ENCODE measurements at places on chromosomes 1 and 21.

DNA sequence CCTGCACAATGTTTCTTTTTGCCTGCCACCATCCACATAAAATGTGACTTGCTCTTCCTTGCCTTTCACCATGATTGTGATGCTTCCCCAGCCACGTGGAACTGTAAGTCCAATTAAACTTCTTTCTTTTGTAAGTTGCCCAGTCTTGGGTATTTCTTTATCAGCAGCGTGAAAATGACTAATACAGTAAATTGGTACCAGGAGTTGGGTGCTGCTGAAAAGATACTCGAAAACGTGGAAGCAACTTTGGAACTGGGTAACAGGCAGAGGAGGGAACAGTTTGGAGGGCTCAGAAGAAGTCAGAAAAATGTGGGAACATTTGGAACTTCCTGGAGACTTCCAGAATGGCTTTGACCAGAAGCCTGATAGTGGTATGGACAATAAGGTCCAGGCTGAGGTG lies 425.3 kb downstream of the GPATCH2 start:
- DNase-seq = no peak

DNA sequence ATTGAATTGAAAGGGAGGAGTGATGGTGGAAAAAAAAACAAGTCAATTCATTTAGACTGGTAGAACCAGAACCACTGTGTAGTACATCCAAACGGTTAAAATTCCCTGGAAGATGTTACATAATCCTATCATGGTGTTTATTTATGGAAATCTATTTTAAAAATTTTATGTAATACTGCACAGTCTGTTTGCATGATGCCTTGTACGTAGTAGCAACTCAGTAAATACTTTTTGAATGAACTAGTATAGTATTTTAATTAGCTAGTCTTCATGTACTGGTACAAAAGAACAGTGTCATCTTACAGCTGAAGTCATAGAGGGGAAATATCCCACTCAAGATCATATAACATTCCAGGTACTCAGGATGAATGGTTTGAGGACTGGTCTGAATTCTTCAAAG lies 27.0 kb upstream of the IER5 start:
- no peak for DNase-seq

DNA sequence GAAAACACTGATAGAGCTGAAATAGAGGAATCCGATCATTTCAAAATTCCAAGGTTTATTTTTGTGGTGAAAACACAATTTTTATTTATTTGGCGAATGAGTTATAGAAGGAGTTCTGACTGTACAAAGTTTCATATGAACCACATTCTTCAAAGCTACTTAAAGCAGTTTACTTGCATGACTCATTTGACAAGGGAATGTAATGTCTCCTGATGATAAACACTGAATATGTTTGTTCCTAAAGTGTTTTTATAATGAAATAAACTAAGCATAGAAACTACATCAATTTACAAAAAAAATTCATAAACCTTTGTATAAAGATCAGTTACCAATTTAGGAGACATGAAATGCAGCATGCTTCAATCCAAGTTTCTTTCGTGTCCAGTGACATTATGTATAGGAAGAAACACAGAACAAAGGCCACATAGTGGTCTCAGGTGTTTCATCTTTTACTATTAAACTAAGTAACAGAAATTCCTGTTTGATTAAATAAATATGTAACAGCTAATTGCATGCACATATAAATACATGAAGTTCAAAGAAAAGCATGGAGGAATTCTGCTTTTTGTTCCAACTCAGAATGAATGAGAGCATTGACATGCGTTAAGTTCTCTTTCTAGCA lies 2.5 kb downstream of the PRKACB start:
- DNase-seq = no peak

- DNase-seq = no peak
Measured at GRCh38 chr1:72969461-72969860, 687.1 kb upstream of the NEGR1 start.

DNA sequence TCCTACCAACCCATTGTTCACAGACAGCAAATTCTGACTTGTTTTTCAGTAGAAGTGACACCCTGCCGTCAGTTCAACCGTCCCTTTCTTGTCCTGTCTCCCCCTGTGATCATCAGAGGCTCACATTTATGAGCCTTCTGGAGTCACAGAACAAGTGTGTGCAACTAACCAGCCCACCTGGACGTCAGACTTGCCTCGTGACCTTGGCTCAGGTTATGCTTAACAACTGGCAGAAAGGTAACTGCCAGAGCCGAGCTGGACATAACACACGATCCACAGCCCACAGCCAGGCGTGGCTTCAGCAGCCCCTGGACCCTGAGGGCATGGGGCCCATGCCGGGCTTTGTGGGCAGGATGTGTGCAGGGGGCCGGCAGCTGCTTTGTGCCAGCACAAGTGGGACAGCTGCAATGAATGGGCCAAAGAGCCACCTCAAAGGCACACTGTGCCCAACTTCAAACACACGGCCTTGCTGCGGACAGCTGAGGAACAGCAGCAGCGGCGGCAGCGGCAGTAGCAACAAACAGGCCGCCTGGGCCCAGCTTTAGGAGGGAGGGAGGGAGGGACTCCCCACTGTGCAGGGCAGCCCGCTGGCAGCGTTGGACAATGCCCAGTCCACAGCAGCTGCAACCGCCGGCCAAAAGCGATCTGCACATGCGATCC lies 103.9 kb downstream of the ZBTB18 start:
- no peak for DNase-seq

GRCh38 chr1:53196017-53196484 lies 573 bp upstream of the CPT2 start:
- DNase-seq = no peak

GRCh38 chr1:89546082-89546889 lies 21.7 kb downstream of the LRRC8B start:
- no peak for DNase-seq

- no peak for DNase-seq
Measured at GRCh38 chr21:25640202-25640942, 1.3 kb downstream of the JAM2 start.

- no peak for DNase-seq
Measured at GRCh38 chr1:161994175-161994668, 29.4 kb downstream of the OLFML2B start.

DNA sequence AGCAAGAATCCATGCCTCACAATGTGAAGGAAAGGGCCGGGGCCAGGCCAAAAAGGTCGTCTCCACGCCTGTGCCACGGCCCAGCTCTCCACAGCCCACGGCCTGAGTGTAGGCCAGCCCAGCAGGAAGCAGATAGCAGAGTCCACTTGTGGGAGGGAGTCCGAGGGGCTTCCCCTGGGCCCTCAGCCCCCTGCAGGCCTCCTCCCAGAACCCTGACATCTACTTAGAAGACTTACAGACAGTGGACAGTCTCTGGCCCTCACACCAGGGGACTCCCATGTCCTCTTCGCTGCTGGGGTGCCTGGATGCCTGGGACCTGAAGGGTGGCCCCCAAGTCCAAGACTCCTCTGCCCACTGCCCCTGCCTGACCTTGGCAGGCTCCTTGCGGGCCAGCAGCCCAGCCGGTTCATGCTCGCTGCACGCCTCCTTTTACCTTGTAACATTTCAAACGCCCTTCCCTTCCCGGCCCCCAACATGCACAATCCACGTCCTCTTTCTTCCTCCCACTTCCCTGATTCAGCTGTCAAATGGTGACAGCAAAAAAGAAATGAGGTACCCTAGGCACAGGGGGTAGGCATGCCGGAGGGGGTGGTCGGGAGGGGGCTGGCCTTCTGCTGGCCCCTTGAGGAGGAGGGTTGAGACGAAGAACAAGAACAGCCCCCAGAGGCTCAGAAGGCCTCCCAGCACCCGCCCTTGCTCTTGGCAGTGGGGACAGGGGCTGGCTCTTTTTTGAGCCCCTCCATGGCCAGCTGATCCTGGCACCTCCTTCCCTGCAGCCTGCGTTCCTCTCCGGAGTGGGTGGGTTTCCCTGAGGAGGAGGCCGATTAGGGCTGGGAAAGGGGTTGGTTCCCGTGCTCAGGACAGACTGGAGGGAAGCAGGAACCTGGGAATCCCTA lies 997 bp upstream of the PTPN7 start:
- no peak for DNase-seq

DNA sequence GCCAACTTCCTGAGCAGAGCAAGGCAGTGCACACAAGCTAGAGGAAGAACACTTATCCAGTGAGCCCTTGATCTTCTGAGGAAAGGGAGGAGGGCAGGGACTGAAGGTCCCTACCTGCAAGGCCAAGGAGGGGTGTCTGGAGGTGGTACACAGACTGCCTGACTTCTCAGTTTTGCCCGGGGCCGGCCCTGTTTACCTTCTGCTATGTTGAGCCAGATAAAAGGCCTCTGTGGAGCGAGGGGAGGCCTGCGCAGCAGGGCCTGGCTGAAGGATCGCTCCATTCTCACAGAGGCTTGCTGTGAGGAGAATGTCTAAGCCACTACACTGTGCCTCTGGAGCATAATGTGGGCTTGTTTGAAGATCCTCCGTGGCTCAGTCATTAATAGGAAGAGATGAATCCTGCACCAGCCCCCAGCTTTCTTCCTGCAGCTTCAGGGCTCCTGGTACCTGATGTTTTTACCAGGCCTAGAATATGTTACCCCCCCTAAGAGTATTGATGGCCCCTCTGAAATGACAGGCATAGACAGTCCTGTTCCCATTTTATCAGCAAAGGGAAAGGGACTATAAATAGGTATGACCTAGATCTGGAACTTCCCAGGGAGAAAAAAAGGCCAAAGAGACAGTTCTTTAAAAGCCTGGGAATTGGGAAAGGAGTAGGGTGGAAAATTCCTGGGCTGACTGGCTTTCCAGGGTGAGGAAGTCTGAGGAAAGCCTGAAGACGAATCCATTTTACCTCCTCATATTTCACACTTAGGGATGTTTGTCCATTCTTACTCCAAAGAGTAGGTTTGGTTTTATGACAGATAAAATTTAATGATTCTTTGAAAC lies 4.7 kb downstream of the POGK start:
- DNase-seq = no peak

GRCh38 chr1:182795563-182796228 lies 6.1 kb downstream of the NPL start:
- DNase-seq = no peak

DNA sequence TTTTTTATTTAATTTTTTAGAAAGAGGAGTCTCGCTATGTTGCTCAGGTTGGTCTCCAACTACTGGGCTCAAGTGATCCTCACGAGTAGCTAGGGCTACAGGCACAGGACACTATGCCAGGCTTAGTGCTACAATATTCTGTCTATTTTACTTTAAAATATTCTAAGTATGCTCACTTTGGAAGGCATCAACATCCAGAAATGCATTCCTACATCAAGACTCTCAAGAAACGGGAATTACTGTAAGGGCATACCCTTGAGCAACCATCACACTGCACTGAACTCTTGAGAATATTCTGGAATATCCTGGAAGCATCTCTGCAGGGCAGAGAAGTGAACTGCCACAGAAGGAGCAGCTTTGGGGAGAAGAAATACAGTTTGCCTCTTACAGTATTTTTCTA lies 565 bp upstream of the DMRTB1 start:
- DNase-seq = no peak

GRCh38 chr1:240987928-240988327 lies 369.1 kb downstream of the RGS7 start:
- DNase-seq = no peak

- DNase-seq = no peak
Measured at GRCh38 chr1:97816927-97817326, 103.9 kb downstream of the DPYD start.

DNA sequence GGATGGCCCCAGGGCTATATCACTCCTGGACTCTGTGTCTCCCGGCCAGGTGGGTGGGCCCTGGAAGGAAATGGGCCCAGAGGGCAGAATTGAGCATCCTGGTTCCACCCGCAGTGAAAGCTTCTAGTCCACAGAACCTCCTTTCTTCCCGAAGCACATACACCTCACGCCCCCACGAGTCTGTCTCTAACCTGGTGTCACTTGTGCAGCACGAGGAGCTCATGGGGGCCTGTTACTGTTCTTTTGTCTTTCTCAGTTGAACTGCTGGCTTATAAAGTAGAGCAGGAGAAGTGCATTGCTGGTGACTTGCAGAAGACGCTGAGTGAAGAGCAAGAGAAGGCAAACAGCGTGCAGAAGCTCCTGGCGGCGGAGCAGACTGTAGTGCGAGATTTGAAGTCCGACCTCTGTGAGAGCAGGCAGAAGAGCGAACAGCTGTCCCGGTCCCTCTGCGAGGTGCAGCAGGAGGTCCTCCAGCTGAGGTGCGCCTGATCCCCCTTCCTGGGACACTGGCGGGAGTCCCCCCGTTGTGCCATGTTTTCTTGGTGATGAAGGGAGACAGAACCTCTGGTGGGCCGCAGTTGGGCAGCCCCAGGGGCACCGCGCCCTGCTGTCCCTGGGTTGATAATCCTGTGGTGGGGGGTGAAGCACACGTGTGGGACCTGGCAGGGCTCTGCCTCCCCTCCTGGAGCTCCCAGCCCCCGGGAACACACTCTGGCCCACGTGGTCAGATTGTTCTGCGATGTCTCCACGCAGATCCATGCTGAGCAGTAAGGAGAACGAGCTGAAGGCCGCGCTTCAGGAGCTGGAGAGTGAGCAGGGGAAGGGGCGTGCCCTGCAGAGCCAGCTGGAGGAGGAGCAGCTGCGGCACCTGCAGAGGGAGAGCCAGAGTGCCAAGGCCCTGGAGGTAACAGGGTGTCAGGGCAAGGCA lies 28.7 kb upstream of the DIP2A start:
- no peak for DNase-seq

- no peak for DNase-seq
Measured at GRCh38 chr1:6538956-6539355, 15.4 kb downstream of the NOL9 start.

- no peak for DNase-seq
Measured at GRCh38 chr1:71621785-71622184, 541.0 kb upstream of the ZRANB2 start.

GRCh38 chr21:44766818-44767354 lies 34.7 kb downstream of the UBE2G2 start:
- DNase-seq = no peak

DNA sequence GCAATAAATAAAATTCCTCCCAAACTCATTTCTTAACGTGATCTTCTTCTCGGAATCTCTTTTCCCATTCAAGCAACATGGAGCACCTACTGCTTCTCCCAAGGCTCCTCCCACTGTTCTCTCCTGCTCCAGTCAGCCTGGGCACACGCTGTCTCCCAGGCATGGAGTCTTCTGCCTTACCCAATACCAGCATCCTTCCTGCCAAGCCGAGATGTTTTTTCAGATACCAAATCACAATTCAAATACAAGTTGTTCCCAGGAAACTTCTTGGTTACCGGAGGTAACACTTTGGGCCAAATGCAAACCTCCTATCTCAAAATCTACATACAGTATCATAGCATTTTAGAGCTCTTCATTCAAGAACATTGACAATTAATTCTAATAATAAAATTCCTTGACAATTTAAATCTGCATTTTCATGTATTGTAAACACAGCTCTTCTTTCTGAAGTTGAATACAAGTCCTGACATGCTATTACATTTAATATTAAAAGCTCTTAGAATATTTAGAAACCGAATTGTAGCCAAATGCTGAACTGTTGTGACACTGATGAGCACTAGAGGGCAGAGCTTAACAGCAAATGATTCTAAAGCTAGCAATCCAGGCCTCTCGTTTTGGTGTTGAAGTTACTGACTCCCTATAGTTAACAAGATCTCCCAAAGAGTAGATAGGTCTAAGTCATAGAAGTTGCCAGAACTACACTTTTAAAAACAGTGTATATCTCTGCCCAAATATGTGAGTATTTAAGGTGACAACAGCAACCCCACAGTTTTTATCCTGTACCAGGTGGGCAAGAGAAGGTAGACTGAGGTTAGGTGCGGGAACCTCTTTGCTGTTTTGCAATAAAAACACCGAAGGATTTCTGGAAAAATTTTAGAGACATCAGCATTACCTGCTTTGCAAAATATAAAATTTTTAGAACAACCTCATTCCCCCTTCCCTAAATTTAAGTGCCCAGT lies 52.3 kb downstream of the BCAR3 start:
- no peak for DNase-seq

All from stimulated activated CD4-positive, alpha-beta T cell treated with anti-CD3 and anti-CD28 coated beads, Interleukin-1b, Interleukin-23, amount 100 ng/mL, for 1 hour (primary cell).